ENCODE measurements at places on chromosomes 1 and 21.

DNA sequence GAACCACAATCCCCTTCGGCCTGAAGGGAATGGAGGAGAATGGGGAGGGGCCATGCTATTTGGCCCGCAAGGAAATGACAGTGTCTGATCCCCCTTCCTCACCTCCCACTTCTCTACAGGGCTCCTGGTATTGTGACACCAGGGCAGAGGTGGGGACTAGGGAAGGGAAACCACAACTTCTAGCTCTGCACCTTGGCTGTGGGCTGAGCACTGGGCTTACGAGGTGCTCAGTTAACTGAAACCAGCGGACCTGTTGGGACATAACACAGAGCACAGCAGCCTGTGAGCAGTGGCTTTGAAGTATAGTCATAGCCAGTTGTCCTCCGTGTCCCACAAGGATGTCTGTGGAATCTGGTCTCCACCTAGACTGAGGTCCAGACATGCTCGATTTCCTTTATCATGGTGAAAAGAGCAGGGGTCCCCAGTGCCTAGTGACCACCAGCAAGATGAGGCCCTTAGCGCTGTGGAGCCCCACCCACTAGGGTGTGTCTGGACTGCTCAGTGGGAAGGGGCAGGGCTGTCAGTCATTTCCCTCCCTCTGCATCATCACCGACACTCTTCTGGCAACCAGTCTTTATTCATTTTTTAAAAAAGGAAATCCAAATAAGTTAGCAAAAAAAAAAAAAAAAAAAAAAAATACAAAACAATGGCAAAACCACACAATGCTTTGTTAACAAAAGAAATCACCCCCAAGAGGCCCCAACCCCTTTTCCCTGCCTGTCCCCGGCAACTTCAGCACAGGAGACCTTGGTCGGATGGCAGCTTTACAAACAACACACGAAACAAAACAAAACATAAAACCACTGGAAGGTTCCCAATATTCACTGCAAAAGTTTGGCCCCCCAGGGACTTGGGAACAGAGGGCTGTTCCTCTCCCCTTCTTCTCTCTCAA is 3.0 kb downstream of the MYOG start:
- no peak for DNase-seq

GRCh38 chr1:201749059-201749690 is 79.8 kb upstream of the IPO9 start:
- no peak for DNase-seq

DNA sequence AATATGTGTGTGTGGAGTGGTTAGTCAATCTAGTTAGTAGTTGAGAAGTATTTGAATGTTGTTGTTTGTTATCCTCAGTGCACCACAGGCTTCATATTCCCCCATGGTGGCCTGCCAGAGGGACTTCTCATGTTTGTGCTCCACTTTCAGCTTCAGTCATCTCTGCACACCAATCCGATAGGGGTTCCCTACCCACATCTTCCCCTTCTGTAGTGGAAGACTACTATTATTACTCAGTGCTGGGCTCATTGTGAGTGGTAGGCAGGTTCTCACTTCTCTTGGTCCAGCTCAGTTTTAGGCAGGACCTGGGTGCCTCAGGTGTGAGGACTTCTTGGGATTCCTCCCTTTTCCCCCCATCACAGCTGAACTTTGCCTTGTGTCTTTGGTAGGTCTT is 14.2 kb downstream of the MT1HL1 start:
- DNase-seq = no peak

DNA sequence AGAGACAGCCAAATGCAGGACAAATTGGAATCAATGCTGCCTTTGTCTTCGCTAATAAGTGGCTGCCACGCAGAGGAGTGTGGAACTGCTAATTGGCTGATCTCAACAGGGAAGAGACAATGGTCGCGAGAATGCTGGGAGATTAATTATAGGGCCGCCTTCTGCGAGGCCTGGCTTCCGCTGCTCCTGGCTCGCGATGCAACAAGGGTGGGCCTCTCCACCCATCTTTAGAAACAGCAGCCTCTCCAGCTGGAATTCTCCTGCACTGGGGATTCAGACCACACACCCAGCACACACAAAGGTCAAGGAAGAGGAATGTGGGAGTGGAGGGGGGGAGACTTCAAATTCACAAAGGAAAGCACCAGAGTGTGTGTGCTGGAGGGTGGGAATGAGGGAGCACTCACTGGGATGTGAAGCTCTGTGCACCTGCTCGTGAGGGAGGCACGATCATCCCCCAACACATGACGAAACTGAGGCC is 200.7 kb upstream of the GRIK3 start:
- no peak for DNase-seq
